D341Med (cell line): ENCODE measurements at places on chromosomes 5 and 9.
A peak's percentile ranks its signal among the peaks of the same experiment; 100 is the strongest.

GRCh38 chr9:136488247-136489214, 5.7 kb upstream of the SEC16A start:
- peak; percentile 76 for DNase-seq

- no peak for DNase-seq
Measured at GRCh38 chr9:25029743-25030142, 484.0 kb upstream of the IZUMO3 start.

- DNase-seq = no peak
Measured at GRCh38 chr9:101446732-101447131, 11.2 kb upstream of the ALDOB start.

- no peak for DNase-seq
Measured at GRCh38 chr5:6391151-6391550, 12.8 kb upstream of the MED10 start.

DNA sequence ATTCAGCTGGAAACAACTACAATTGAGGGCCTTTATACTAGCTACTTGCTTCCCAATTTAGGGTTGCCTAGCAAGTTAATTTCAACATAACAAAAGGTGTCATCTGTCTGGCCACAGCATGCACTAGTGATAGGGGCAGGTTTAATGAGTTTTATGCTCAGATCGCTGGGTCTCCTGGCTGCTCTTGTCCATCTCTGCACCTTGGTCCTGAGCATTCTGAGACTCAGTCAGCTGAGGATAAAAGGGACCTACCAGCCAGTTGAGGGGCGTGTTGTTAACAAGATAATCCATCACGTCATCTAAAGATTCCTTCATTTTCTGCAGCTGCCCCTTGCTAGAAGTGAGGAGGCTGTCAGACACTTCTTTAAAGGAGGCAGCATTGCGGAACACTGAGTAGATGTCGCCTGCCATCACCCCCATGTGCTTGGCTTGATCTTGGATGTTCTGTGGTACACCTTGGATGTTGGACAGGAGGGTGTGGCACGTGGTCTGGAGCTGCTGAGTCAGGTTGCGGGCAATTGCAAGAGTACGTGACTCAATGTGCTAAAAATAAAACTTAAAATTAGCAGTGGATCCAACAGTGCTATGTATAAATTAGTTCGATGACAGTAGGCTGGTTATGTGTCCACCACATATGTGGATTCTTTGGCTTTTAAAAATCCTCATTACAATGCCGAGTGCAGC, 11.0 kb downstream of the PLIN2 start:
- DNase-seq = no peak

GRCh38 chr5:103569313-103570060, 6.9 kb upstream of the NUDT12 start:
- no peak for DNase-seq
